Large intestine (tissue), 12 donors: ENCODE measurements at places on chromosomes 2 and 18.

GRCh38 chr2:74002505-74003421 lies 18.1 kb downstream of the TET3 start:
- peak overlapping the region; percentile 55 for H3K4me3 ChIP-seq
- peaks cover 22% of the 10 kb centered on the region for H3K36me3 ChIP-seq
- H3K27me3 ChIP-seq: no peaks in the 10 kb centered on the region

DNA sequence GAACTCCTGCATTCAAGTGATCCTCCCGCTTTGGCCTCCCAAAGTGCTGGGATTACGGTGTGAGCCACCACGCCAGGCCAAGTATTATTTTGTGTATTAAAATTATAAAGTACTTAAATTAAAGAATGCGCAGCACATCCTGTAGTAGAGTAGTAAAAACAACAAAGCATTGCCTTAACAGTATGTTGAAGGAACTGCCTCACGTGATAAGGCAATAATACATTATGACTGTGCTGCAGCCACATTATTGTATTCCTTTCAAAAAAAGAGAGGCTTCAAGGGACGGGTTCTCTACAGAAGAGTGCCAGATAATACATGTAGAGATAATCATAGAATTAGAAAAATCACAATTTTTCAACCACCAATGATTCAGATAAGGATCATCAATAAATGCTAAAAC lies 33.7 kb downstream of the C2orf76 start:
- no peak overlapping the region for H3K27ac ChIP-seq
- no peaks in the 10 kb centered on the region for H3K4me1 ChIP-seq
- no peak for DNase-seq

- H3K4me3 ChIP-seq: no peak within 1 kb of the TSS
- no peak for DNase-seq
- H3K27me3 ChIP-seq: peaks cover 4% of the 10 kb centered on the region
- H3K36me3 ChIP-seq: no peaks in the 10 kb centered on the region
Measured at GRCh38 chr2:24174851-24175277, at the start of gene FAM228A. FAM228A (plus strand) TSS chr2:24175053; CDS start chr2:24175481, 428 bp downstream.

- H3K4me1 ChIP-seq: no peaks in the 10 kb centered on the region
- no peak overlapping the region for H3K27ac ChIP-seq
- DNase-seq: no peak
- H3K27me3 ChIP-seq: no peaks in the 10 kb centered on the region
Measured at GRCh38 chr2:159317392-159318088, 31.0 kb upstream of the WDSUB1 start.

GRCh38 chr2:123993728-123994323 lies 31.3 kb upstream of the CNTNAP5 start:
- no peaks in the 10 kb centered on the region for H3K36me3 ChIP-seq
- no peaks in the 10 kb centered on the region for H3K4me1 ChIP-seq
- H3K27ac ChIP-seq: no peak overlapping the region
- H3K27me3 ChIP-seq: no peaks in the 10 kb centered on the region

DNA sequence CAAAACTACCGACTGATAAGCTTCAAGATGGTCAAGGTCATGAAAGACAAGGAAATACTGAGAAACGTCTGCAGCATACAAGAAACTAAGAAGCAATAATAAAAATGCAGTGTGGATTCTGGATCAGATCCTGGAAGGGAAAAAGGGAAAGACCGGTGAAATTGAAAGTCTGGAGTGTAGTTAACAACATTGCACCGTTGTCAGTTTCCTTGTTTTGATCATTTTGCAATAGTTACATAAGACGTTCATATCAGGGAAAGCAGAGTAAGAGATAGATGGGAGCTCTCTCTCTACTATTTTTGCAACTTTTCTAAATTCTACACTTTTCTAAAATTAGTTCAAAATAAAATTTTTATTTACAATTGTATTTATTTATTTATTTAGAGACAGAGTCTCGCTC lies 15.0 kb upstream of the ZNF407 start:
- H3K36me3 ChIP-seq: no peaks in the 10 kb centered on the region
- H3K4me3 ChIP-seq: no peak overlapping the region
- no peak overlapping the region for H3K27ac ChIP-seq
- no peak for DNase-seq
- H3K4me1 ChIP-seq: no peaks in the 10 kb centered on the region
- H3K27me3 ChIP-seq: no peaks in the 10 kb centered on the region

DNA sequence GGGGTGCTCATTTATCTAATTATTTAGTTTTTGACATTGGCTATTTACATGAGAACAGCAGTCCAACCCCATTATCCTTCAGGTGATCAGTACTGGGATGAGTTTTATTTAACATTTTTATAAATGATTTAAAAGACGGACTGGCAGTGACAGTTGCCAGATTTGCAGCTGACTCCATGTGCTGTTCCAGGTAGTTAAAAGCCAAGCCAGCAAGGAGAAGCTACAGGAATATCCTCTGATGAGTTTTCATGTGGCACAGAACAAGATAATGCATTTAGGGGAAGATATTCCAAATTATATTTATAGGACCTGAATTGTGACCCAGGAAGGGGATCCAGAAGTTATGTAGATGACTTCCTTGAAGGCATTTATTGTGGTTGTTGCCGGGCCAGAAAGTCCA lies 210.0 kb downstream of the MCFD2 start:
- no peaks in the 10 kb centered on the region for H3K4me1 ChIP-seq
- H3K27me3 ChIP-seq: no peaks in the 10 kb centered on the region
- no peaks in the 10 kb centered on the region for H3K36me3 ChIP-seq

GRCh38 chr2:226839951-226840350 lies 4.1 kb downstream of the RHBDD1 start:
- no peaks in the 10 kb centered on the region for H3K36me3 ChIP-seq
- H3K4me3 ChIP-seq: no peak overlapping the region
- H3K27ac ChIP-seq: no peak overlapping the region
- H3K27me3 ChIP-seq: no peaks in the 10 kb centered on the region
- H3K4me1 ChIP-seq: peaks cover 18% of the 10 kb centered on the region

DNA sequence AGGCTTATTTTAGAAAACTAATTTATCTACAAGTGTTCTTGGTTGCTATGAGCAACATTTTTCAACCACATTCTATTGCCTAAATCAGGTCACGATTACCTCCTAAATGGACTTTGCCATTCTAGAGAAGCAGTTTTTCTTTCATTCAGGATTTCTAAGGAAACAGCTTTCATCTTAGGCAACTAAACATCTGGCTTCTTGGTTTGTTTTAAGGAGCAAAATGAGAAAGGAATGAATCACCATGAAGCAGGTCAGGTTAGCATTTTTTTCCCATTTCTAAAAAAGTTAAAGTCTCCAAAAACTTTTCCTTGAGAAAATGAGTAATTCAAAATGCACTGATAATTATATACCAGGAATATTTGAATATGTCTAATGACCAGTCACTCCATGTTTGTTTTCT lies 114.8 kb downstream of the GAREM1 start:
- no peak overlapping the region for H3K27ac ChIP-seq
- no peaks in the 10 kb centered on the region for H3K36me3 ChIP-seq
- H3K4me3 ChIP-seq: no peak overlapping the region
- H3K27me3 ChIP-seq: no peaks in the 10 kb centered on the region

- H3K4me3 ChIP-seq: no peak overlapping the region
- H3K36me3 ChIP-seq: peaks cover 2% of the 10 kb centered on the region
- H3K4me1 ChIP-seq: no peaks in the 10 kb centered on the region
- H3K27me3 ChIP-seq: no peaks in the 10 kb centered on the region
- no peak for DNase-seq
Measured at GRCh38 chr2:44190526-44190925, 21.9 kb downstream of the PPM1B start.

DNA sequence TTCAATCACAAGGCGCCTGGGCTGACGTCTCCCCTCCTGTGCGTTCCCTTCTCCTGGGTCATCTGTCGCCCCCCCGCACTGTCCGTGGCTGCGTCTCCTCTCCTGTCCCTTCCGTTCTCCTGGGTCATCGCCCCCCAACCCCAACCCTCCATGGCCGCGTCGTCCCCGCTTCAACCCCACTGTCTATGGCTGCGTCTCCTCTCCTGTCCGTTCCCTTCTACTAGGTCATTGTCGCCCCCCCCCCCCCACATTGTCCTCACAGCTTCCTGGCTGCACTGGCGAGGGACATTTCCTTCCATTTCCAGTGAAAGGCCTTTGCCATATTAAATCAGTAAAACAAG lies 118.9 kb downstream of the TMEM18 start:
- H3K4me3 ChIP-seq: no peak overlapping the region
- no peaks in the 10 kb centered on the region for H3K4me1 ChIP-seq
- H3K27me3 ChIP-seq: no peaks in the 10 kb centered on the region
- no peak overlapping the region for H3K27ac ChIP-seq
- H3K36me3 ChIP-seq: no peaks in the 10 kb centered on the region
- DNase-seq: no peak

GRCh38 chr18:63002803-63003445 lies 287.6 kb downstream of the PHLPP1 start:
- DNase-seq: no peak
- H3K27ac ChIP-seq: no peak overlapping the region
- H3K4me1 ChIP-seq: no peaks in the 10 kb centered on the region
- H3K4me3 ChIP-seq: no peak overlapping the region
- no peaks in the 10 kb centered on the region for H3K36me3 ChIP-seq
- no peaks in the 10 kb centered on the region for H3K27me3 ChIP-seq

- peak; percentile 53 for DNase-seq
- peaks cover 5% of the 10 kb centered on the region for H3K36me3 ChIP-seq
- H3K4me3 ChIP-seq: no peak overlapping the region
- H3K27me3 ChIP-seq: no peaks in the 10 kb centered on the region
Measured at GRCh38 chr2:27798948-27799645, 27.6 kb downstream of the MRPL33 start.

- H3K4me3 ChIP-seq: no peak overlapping the region
- H3K27me3 ChIP-seq: no peaks in the 10 kb centered on the region
- H3K36me3 ChIP-seq: no peaks in the 10 kb centered on the region
- H3K4me1 ChIP-seq: no peaks in the 10 kb centered on the region
- no peak overlapping the region for H3K27ac ChIP-seq
Measured at GRCh38 chr2:182128821-182129707, 143.4 kb downstream of the PPP1R1C start.

DNA sequence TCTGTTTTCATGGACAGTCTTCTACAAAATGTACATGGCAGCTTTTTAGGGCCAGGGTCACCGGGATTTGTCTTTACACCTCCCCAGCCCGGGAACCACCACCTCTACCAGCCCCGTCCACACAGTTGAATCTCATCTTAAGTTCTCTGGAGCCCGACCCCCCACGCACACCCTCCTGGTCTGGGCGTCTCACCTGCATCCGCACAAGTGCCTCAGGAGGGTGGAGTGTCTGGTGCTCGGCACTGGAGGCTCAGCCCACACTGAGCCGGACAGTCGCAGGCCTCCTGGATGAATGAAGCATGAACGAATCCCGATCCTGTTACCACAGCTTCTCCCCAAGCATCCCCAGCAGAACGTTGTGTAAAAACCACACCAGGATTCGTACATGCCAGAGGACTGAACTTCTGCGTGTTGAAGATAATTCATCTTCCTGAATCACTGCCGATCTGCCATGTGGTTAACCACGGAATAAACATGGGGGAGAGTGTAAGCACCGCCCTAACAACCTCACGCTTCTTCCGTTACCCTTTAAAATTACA lies 162.0 kb downstream of the RTP5 start:
- no peak for DNase-seq
- no peak overlapping the region for H3K4me3 ChIP-seq
- no peak overlapping the region for H3K27ac ChIP-seq

GRCh38 chr2:231288590-231288989 lies 90.2 kb downstream of the ARMC9 start:
- peak; percentile 94 for DNase-seq
- peak overlapping the region; percentile 81 for H3K27ac ChIP-seq
- peaks cover 54% of the 10 kb centered on the region for H3K4me1 ChIP-seq
- peaks cover 5% of the 10 kb centered on the region for H3K36me3 ChIP-seq
- no peak overlapping the region for H3K4me3 ChIP-seq

DNA sequence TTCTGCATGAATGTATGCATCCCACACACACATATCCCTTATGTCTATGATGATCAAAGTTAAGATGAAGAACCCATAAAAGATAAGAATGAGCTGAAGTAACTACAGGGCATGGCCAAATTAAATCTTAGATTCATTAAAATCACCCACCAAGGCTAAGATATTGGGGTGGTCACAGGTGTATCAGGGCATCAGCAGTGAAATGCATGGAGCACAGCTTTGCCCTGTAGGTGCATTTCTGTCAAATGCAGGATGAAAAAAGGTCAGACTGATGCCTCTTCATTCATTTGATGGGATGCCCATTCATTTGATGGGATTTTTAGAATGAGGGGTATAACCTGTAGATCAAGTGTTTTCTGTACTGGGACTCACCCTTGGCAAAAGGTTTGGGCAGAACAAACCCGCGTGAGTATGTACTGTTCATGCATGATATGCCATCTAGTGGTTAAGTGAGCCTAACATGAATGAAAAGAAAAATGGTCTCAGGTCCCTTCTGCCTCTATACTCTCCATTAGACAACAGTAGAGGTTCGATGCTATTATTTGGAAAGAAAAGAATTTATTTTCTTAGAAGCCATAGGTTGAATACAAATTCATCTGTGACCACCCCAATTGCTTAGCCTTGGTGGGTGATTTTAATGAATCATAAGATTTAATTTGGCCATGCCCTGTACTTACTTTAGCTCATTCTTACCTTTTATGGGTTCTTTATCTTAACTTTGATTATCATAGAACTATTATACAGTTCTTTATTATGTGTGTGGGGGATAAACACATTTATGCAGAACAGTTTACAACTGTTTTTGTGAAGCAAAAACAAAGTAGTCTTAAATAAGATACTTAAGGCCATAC lies 43.2 kb upstream of the NOSTRIN start:
- H3K36me3 ChIP-seq: peaks cover 11% of the 10 kb centered on the region
- peak; percentile 55 for DNase-seq
- no peaks in the 10 kb centered on the region for H3K27me3 ChIP-seq
- no peak overlapping the region for H3K27ac ChIP-seq
- H3K4me1 ChIP-seq: peaks cover 8% of the 10 kb centered on the region

DNA sequence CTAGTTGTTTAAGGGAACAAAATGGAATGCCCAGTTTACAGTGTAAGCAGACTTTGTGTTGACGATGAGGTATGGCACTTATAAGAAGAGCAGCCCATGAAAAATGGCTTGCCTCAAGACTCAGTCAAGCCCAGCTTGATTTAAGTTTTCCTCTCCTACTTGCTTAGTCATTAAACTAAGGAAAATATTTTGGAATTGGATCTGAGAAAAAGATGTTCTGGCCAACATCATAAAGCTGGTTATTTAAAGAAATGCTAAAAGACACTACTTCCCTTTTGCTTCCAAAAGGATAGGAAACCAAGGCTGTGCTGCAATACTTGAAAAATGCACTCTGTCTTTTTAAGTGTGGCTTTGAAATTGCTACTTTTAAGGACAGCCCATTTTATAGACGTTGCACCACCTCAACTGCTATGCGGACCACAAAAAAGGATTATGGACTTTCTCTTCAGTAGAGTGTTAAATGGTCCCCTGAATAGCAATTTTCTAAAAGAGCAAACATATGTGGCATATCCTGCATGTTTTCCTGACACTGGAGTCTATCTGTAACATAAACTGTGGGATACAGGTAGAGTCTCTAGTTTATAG lies 32.1 kb downstream of the CCDC141 start:
- DNase-seq: no peak
- no peak overlapping the region for H3K27ac ChIP-seq
- no peaks in the 10 kb centered on the region for H3K4me1 ChIP-seq
- no peak overlapping the region for H3K4me3 ChIP-seq
- H3K36me3 ChIP-seq: no peaks in the 10 kb centered on the region

GRCh38 chr2:284896-285492 lies 2.9 kb downstream of the ALKAL2 start:
- H3K27me3 ChIP-seq: peaks cover 24% of the 10 kb centered on the region
- H3K27ac ChIP-seq: no peak overlapping the region
- DNase-seq: no peak
- no peak overlapping the region for H3K4me3 ChIP-seq

GRCh38 chr2:26647981-26648380 lies 6.8 kb upstream of the CIB4 start:
- peaks cover 7% of the 10 kb centered on the region for H3K27me3 ChIP-seq
- DNase-seq: no peak
- H3K36me3 ChIP-seq: no peaks in the 10 kb centered on the region
- H3K4me1 ChIP-seq: no peaks in the 10 kb centered on the region
- H3K27ac ChIP-seq: no peak overlapping the region

- DNase-seq: no peak
- no peak overlapping the region for H3K27ac ChIP-seq
- no peaks in the 10 kb centered on the region for H3K36me3 ChIP-seq
- H3K4me3 ChIP-seq: no peak overlapping the region
Measured at GRCh38 chr2:167842047-167842446, 405.3 kb downstream of the STK39 start.
